Thoracic aorta (tissue), 2 donors: ENCODE measurements at places on chromosomes 1 and 21.

- H3K36me3 ChIP-seq: peaks cover 31% of the 10 kb centered on the region
- no peaks in the 10 kb centered on the region for H3K27me3 ChIP-seq
- H3K4me3 ChIP-seq: no peak overlapping the region
- peaks cover 29% of the 10 kb centered on the region for H3K4me1 ChIP-seq
- DNase-seq: no peak
- peak overlapping the region; percentile 21 for H3K27ac ChIP-seq
Measured at GRCh38 chr1:26782521-26783212, 5.1 kb upstream of the PIGV start.

DNA sequence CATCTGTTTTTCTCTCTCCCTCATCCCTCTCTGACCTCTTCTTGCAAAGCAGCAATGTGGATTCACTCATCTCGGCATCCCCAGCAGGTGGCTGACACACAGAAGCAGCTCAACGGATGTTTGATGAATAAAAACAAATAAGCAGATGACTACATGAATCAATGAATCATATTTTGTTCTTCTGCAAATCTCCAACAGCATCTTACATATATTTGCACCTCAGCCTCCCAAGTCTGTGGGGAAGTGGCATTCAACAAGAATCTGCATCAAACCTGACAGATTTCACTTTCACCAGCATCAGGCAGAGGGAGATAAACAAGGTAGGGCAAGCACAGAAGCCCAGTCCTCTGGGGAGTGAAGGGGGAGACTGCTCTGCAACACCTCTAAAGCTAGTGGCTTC lies 34.0 kb downstream of the CAPN8 start:
- no peak overlapping the region for H3K27ac ChIP-seq
- H3K27me3 ChIP-seq: no peaks in the 10 kb centered on the region
- H3K4me3 ChIP-seq: no peak overlapping the region
- no peaks in the 10 kb centered on the region for H3K36me3 ChIP-seq
- no peak for DNase-seq

GRCh38 chr1:247266053-247266452 lies 10.2 kb downstream of the VN1R5 start:
- H3K36me3 ChIP-seq: no peaks in the 10 kb centered on the region
- no peak overlapping the region for H3K4me3 ChIP-seq
- no peak for DNase-seq
- H3K27me3 ChIP-seq: no peaks in the 10 kb centered on the region

- H3K27me3 ChIP-seq: no peaks in the 10 kb centered on the region
- peaks cover 35% of the 10 kb centered on the region for H3K36me3 ChIP-seq
- no peak overlapping the region for H3K27ac ChIP-seq
Measured at GRCh38 chr1:21721295-21721985, 52.3 kb upstream of the RAP1GAP start.

GRCh38 chr1:208080396-208081286 lies 163.5 kb downstream of the PLXNA2 start:
- peaks cover 14% of the 10 kb centered on the region for H3K36me3 ChIP-seq
- H3K4me1 ChIP-seq: peaks cover 7% of the 10 kb centered on the region
- DNase-seq: no peak

DNA sequence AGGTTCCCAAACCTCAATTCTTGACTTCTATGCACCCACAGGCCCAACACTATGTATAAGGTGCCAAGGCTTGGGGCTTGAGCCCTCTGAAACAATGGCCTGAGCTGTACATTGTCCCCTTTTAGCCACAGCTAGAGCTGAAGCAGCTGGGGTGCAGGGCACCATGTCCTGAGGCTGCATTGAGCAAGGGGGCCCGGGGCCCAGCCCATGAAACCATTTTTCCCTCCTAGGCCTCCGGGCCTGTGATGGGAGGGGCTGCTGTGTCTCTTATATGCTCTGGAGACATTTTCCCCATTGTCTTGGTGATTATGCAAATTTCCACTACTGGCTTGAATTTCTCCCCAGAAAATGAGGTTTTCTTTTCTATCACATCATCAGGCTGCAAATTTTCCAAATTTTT lies 155.5 kb downstream of the FASLG start:
- no peaks in the 10 kb centered on the region for H3K36me3 ChIP-seq
- H3K4me3 ChIP-seq: no peak overlapping the region
- peaks cover 12% of the 10 kb centered on the region for H3K4me1 ChIP-seq
- no peak overlapping the region for H3K27ac ChIP-seq
- DNase-seq: no peak

GRCh38 chr1:91018006-91018405 lies 3.8 kb downstream of the ZNF644 start:
- H3K36me3 ChIP-seq: no peaks in the 10 kb centered on the region
- H3K4me3 ChIP-seq: no peak overlapping the region
- no peak for DNase-seq
- H3K4me1 ChIP-seq: peaks cover 31% of the 10 kb centered on the region

- DNase-seq: no peak
- H3K36me3 ChIP-seq: no peaks in the 10 kb centered on the region
- no peak overlapping the region for H3K27ac ChIP-seq
- H3K4me3 ChIP-seq: no peak overlapping the region
- H3K4me1 ChIP-seq: no peaks in the 10 kb centered on the region
- H3K27me3 ChIP-seq: no peaks in the 10 kb centered on the region
Measured at GRCh38 chr1:44368471-44369151, 13.6 kb upstream of the ERI3 start.

- no peak overlapping the region for H3K4me3 ChIP-seq
- no peak overlapping the region for H3K27ac ChIP-seq
- no peaks in the 10 kb centered on the region for H3K4me1 ChIP-seq
Measured at GRCh38 chr1:190479516-190479915, 1.9 kb upstream of the BRINP3 start.
